ENCODE measurements at places on chromosomes 12 and 14.

GRCh38 chr14:60309867-60310552 lies 61.0 kb downstream of the PPM1A start:
- DNase-seq: no peak

DNA sequence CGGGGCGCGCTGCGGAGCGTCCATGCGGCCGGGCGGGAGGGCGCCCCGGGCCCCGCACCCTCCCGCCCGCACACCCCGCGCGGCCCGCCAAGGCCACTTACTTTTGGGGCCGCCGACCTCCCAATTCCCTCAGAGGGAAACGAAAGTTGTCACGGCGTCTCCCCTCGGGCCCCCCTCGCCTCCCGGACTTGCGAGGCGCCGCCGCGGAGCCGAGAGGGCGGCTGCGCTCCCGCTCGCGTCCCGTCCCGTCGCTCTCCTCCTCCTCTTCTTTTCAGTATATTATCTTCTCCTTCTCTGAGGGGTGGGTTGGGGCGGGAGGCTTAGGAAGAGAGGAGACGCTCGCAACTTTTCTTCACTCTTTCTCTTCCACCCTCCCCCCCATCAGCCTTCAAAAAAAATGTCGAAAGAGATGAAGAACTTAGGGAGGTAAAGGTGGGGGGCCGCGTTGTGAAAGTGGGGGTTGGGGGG lies 613 bp downstream of the DUSP16 start:
- DNase-seq: no peak

DNA sequence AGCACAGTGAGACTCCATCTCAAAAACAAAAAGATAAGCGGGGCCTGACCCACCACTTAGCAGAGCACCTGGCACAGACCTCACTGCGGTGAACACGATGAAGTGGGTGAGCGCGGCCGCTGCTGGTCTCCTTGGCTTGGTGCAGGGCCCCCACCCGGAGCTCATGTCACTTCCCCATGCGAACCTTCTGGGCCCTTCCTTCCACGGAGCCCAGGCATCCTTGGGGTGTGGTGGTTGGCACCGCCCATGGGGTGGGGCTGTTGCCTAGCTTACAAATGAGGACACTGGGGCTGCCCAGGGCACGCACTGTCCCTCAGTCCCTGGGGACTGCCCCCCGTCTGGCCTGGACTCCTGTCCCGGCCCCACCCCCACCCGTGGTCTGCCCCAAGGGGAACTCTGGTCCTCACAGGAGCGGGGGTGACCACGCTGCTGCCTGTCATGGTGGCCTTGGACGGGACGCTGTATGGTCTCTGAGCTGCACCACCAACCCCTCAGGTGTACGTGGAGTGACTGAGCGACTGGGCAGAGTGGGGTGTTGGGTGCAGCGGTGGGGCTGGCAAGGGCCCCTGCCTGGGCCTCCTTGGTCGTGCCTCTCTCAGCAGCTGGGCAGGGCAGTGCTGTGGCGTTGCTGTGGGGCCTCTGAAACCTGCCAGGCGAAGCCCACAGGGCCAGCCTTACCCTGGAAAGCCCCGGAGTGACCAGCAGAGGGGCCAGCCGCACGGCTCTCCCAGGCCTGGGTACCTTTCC lies 15.3 kb downstream of the FBRSL1 start:
- DNase-seq: no peak

GRCh38 chr12:53856132-53856531 lies 82.5 kb upstream of the HOXC13 start:
- no peak for DNase-seq

- no peak for DNase-seq
Measured at GRCh38 chr12:6478416-6478815, 7.9 kb upstream of the VAMP1 start.

DNA sequence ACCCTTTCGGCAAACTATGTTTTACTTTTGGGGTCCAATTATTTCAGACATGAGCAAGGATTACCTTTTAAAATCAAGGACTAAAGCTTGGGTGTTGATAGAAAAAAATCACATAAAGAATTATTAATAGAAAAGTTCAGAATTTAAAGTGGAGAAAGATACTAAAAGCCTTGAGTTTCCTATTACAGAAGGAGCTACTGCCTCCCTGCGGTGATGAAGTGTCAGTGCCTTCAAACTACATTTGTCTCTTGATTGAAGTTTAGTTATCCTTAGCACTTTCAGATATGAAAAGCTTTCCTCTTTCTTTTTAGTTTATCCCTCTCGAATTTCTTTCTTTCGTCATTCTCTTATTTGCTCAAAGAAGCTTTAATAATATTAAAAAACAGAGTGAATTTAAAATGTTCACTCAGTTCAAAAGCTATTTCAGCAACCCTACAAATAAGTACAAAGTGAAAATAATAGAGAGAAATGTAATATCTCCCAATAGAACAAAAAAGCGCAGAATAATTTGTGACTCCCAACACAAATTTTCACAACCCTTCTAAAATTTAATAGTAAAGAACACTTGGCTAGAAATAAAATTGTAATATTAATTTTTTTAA lies 87.6 kb downstream of the SEC23A start:
- DNase-seq: no peak

DNA sequence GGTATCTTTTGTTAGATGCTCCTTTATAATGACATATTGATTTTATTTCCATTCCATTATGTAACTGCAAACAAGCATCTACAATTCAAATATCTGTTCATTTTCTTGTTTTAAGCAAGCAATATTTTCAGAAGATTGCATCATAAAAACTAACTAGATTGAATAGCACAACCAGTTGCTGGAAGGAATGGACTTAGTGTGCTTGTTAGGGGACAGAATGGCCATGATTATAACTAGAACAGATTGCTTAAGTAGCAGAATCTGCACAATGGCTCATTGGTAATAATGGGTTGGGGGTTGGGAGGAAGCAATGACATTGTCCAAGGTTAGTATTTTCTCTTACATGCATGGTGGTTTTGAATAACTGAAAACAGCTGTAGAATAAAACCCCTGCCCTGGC lies 939.5 kb downstream of the SLC16A7 start:
- DNase-seq: no peak

DNA sequence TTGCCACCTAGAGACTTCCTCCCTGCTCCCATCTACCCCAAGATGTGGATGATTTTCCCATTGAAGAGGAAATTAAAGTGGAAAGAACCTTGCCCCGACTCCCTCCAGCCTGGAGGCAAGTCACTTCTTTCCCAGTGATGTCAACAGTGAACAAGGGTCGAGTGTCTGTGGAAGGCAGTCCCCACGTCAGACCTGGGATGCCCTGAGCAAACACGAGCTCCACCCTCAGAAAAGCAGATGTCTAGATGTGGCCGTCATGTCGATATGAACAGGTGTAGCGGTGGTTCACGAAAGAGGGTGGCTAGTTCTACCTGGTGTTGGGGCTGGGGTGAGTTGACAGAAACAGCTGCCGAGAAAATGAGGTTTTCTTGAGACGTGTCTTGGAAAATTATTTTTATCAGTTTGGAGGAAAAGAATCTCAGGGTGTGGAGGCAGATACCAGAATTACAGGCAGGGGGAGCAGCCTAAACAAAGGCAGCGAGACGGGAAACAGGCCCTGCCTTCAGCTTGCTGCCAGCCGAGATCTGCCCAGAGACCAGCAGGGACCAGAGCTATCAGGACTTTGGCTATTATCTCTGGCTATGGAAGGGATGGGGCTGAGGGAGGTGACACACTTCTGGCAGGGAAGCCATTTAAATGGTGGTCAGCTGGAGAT lies 25.9 kb downstream of the SYNDIG1L start:
- no peak for DNase-seq

GRCh38 chr12:26319511-26319910 lies 124.1 kb downstream of the SSPN start:
- DNase-seq: no peak

DNA sequence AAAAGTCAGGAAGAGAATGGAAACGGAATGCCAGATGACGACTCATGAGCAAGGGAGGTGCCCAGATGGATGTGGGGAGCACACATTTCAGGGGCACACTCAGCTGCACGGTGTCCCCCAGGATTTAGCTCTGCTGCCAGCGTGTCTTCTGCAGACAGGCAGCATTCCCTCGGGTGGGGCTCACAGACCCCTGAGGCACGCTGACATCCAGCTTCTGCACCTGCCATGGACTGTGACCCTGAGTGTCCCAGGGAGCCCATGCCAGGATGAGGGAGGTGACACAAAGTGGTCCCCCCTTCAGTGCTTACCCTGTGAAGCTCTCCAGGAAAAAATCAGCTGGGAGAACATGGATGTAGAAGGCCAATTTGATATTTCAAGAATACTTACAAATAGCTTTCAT lies 84.2 kb downstream of the PIWIL1 start:
- DNase-seq: no peak

- no peak for DNase-seq
Measured at GRCh38 chr14:55760789-55761566, 181.0 kb downstream of the KTN1 start.

GRCh38 chr14:35985474-35986218 lies 159.5 kb downstream of the BRMS1L start:
- no peak for DNase-seq

DNA sequence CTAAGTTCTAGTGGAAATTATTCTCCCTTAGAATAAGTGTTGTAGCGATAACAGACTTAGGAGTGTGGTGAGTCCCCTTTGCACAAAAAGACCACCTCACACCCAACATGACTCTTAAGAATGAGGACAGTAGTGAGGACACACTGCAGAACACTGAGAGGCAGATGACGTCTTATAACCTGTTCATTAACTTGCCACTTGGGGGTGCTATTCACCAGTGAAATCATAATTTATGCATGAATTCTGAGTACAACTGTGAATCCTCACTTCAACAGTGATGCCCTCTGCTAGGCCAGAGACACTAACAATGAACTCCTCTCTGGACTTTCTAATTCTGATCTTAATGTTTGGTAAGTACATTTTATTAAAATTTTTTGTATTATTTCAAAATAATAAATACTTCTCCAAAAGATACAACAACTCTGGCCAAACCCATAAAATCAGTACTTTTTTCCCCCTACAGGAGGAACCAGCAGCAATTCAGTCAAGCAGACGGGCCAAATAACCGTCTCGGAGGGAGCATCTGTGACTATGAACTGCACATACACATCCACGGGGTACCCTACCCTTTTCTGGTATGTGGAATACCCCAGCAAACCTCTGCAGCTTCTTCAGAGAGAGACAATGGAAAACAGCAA lies 274.7 kb downstream of the DAD1 start:
- DNase-seq: no peak

- no peak for DNase-seq
Measured at GRCh38 chr12:13436182-13436581, 239.7 kb downstream of the EMP1 start.

- no peak for DNase-seq
Measured at GRCh38 chr12:127570387-127570786, 696.6 kb upstream of the TMEM132C start.

DNA sequence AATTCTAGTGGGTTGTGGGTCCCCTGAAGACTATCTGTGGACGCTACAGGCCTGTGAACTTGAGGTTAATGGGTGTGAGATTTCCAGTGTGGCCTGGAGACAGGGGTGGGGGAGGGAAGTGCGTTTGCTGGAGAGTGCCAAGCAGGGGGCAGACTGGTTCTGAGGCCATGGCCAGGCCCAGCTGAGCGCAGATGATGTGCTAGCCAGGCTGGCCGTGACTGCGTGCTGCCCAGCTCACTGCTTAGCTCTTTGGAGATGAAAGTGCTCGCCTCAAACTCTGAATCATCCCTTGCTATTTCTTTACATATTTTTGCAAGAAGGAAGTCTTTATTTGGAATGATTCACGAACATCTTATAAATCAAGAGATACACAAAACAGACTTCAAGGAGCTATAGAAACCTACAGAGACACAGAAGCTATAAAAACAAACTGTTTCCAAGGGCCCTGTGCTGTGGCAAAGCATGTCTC lies 75.2 kb upstream of the PLEKHG3 start:
- no peak for DNase-seq

DNA sequence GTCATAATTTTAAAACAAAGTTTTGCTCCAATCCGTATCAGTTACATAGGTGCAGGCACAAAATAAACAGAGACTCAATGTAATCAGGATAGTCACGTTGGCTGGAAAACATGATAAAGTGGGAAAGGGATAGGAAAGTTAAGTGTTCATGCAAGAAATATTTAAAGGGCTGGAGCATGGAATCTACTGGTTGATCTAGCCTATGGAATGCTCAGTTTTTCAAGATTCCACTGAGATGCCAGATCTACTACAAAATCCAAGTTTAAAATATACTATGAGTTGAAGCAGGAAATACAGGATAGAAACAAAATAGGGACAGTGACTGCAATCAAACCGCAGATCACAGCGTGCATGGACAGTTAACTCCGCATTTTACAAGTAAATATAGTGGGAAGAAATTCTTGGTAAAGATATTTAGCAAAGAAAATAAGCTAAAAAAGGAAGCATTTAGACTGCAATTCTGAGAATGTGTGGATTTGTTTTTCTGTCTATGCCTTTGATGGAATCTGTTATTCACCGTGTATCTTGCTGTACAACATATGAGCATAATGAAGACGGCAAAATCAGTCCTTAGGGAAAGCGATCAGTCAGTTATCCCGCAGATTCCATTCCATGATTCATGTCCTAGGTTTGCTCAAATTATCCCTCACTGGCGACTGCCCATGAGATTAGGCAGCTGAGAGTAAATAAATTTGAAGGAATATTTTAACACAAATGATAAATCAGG lies 1044.3 kb downstream of the FLRT2 start:
- no peak for DNase-seq

GRCh38 chr14:91193069-91193468 lies 51.4 kb downstream of the GPR68 start:
- DNase-seq: no peak

- DNase-seq: no peak
Measured at GRCh38 chr12:118035190-118036041, 18.9 kb downstream of the RFC5 start.

DNA sequence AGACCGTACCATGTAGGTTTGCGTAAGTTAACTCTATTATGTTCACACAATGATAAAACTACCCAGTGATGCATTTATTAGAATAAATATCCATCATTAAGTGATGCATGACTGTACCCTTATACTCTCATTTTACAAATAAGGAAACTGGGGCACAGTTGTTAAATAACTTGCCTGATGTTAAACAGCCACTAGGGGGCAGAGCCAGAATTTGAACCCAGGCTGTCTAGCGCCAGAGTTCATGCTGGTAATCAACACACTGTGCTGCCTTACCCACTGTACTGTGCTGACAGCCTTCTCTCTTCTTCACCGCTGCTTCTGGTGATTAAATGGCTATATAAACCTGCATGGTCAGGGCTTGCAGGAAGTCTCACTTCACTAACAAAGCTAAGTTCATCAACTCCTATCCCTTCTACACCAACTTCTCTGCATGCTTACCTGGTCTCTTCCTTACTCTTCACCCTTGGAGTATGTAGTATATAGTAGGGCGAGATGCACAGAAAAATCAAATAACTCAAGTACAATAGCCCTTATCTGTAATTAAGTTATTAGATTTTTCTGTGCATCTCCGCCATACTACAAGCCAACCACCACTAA lies 43.6 kb upstream of the APPL2 start:
- DNase-seq: no peak
